ENCODE measurements at places on chromosomes 12 and 14. TPM values are rescaled to one million over a fixed set of nuclear protein-coding genes. Genes with fewer than 3 reads are reported as not detected.

MYL6 gene
- 391 TPM for total RNA-seq

PTHLH gene
- not detected for total RNA-seq

SLC25A47 gene
- not detected for total RNA-seq

GRCh38 chr14:59675394-59675793 lies 98.8 kb upstream of the CCDC175 start:
- no peak for DNase-seq

DNA sequence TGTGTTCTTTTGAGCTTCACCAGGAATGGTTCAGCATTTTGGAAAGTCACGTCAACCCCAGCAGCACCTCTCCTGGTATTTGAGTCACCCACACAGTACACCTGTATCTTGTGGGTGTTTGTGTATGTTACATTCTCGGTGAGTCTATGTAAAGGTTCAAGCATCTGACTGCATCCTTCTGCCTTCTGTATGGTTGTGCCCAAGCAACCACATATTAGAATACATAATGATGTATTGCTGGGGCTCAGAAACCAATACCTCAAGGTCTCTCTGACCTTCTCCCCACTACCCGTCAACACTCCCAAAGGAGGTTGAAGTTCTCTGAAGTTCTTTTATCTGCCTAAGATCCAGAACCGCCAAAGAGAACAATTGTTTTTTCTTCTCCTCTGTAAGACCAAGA lies 9.2 kb upstream of the TMEM229B start:
- DNase-seq: no peak
